Naive thymus-derived CD8-positive, alpha-beta T cell (primary cell): ENCODE measurements at places on chromosomes 2 and 18. TPM values are rescaled to one million over a fixed set of nuclear protein-coding genes. Genes with fewer than 3 reads are reported as not detected.

DNA sequence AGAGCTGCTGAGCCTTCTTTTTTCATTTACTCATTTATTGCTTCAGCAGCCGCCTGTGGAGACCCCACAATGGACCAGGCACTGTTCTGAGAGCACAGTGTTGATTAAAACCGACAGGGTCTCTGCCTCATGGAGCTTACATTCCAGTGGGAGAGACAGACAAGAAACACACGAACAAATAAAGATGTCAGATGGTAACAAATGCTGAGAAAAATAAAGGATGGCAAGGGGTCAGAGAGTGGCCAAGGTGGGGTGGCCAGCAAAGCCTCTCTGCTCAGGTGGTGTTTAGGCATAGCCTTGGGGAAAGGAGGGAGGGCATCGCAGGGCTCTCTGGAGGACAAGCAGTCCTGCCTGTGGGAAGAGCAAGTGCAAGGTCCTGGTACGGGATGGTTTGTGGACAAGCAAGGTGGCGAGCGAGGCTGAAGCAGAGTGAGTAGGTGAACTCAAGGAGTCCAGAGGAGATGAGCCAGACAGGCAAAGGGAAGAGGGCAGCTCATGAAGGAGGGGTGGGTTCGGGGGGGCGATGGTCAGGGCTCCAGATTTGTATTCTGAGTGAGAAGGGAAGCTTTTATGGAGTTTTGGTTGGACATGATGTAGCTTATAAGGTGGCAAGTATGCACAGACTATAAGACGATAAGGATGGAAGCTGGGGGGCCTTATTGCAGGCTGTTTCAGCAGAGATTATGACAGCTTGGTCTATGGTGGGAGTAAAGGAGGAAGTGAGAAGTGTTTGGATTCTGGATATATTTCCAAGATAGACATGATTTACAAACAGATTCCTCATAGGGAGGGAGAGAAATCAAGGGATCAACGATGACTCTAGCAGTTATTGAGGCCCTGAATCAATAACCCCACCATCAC is 8.8 kb upstream of the ITGB6 start:
- no peak overlapping the region for H3K4me3 ChIP-seq
- peaks cover 14% of the 10 kb centered on the region for H3K4me1 ChIP-seq
- H3K27me3 ChIP-seq, result peaks cover 6% of the 10 kb centered on the region
- H3K27ac ChIP-seq, result no peak overlapping the region
- no peak for DNase-seq

- no peak for DNase-seq
- peaks cover 27% of the 10 kb centered on the region for H3K27me3 ChIP-seq
- peaks cover 29% of the 10 kb centered on the region for H3K4me1 ChIP-seq
Measured at GRCh38 chr2:120345608-120346007, 328 bp upstream of the INHBB start.

DNA sequence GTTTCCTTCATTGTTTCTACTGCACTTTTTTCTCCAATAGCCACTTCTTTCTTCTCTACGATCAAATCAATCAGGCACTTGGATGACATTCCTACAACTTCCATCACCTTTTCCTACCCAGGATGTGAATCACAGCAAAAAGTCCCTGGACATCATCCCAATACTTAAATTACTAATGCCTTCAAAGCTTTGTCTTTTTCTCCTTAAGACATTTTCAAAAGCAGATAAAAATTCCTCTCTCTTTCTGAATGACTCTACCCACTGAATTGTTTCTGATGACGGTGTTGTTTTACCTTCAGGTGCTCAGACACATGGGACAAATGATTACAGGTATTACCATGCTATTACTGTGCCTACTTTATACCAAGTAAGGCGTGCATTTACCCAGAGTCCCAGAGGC is 500.9 kb downstream of the FBXO15 start:
- H3K27ac ChIP-seq, result no peak overlapping the region
- no peaks in the 10 kb centered on the region for H3K36me3 ChIP-seq
- H3K4me3 ChIP-seq, result no peak overlapping the region
- DNase-seq, result no peak
- H3K27me3 ChIP-seq, result no peaks in the 10 kb centered on the region

DNA sequence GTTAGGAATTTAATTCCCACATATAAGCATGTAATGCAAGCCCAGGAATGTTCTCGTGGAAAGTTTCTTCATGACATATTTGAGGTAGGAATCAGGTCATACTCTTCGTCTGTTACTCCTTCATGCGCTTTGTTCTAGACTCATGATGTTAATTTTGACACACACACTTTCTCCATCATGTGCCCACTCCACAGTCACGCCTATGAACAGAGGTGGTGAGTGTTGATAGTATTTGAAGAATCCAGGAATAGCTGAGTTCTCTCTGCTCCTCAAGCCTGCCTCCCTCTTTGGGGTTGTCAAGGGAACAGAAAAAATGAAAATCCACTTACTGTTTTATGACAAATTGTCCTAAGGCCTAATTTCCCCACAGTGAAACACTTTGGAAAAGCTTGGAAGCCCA is 117.3 kb upstream of the SERPINE2 start:
- H3K27me3 ChIP-seq, result peaks cover 3% of the 10 kb centered on the region
- H3K4me1 ChIP-seq, result no peaks in the 10 kb centered on the region
- H3K36me3 ChIP-seq, result no peaks in the 10 kb centered on the region
- DNase-seq, result no peak
- no peak overlapping the region for H3K4me3 ChIP-seq
- H3K27ac ChIP-seq, result no peak overlapping the region

GRCh38 chr2:178536037-178536436 is 55.8 kb downstream of the PLEKHA3 start:
- H3K4me1 ChIP-seq, result peaks cover 8% of the 10 kb centered on the region
- no peak overlapping the region for H3K4me3 ChIP-seq
- peaks cover 25% of the 10 kb centered on the region for H3K36me3 ChIP-seq
- no peaks in the 10 kb centered on the region for H3K27me3 ChIP-seq
- no peak for DNase-seq

DNA sequence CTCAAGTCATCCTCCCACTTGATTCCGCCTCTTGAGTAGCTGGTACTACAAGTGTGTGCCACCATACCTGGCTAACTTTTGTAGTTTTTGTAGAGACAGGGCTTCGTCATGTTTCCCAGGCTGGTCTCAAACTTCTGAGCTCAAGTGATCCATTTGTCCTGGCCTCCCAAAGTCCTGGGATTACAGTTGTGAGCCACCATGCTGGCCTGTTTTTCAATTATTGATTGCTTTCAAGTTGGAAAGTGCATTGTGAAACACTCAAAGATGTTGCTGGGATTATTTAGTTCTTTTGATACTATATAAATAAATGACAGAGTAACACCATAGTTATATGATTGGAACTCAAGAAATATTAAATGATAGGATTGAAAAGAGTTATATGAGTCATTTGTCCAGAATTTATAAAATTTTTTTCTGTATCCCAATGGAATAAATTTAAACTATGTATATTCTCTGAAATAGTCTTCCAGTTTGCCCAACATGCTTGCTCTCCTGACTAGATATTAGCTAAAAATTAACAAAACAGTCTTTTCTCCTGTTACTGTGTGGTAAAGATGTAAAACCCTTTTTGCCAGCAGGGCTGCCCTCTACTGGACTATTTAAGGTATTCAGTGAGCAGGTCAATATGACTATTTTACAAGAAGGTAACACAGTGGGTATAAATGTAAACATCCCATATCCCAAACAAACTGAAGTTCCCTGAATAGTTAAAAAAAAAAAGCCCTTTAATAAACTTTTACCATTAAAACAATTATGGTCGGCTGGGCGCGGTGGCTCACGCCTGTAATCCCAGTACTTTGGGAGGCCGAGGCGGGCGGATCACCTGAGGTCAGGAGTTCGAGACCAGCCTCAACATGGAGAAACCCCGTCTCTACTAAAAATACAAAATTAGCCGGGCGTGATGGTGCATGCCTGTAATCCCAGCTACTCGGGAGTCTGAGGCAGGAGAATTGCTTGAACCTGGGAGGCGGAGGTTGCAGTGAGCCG is 42.7 kb downstream of the ACSL3 start:
- peaks cover 4% of the 10 kb centered on the region for H3K36me3 ChIP-seq
- H3K27me3 ChIP-seq, result no peaks in the 10 kb centered on the region
- no peak overlapping the region for H3K4me3 ChIP-seq
- H3K27ac ChIP-seq, result no peak overlapping the region

GRCh38 chr2:25614711-25615110 is 58.7 kb downstream of the DTNB start:
- no peaks in the 10 kb centered on the region for H3K27me3 ChIP-seq
- peaks cover 2% of the 10 kb centered on the region for H3K36me3 ChIP-seq

GRCh38 chr2:18271370-18272147 is 288.9 kb downstream of the RDH14 start:
- no peaks in the 10 kb centered on the region for H3K36me3 ChIP-seq
- no peaks in the 10 kb centered on the region for H3K27me3 ChIP-seq
- no peak overlapping the region for H3K27ac ChIP-seq
- H3K4me1 ChIP-seq, result no peaks in the 10 kb centered on the region
- no peak for DNase-seq
- H3K4me3 ChIP-seq, result no peak overlapping the region

DNA sequence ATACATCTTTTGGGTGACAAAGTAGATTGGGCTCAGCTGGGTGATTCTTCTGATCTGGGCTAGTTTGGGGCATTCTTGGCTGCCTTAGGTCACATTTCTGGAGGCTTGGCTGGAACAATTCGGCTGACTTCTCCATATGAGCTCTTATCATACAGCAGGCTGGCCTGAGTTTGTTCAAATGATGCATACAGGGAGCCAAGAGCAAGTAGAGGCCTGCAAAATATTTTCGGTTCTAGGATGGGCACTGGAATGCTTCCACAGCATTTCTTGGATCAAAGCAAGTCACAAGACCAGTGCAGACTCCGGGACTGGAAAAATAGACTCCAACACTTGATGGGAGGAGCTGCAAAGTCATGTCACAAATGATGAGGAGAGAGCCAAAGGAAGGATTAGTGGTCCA is 98.4 kb downstream of the SCG2 start:
- H3K36me3 ChIP-seq, result no peaks in the 10 kb centered on the region
- DNase-seq, result no peak
- no peak overlapping the region for H3K27ac ChIP-seq

- no peak overlapping the region for H3K4me3 ChIP-seq
- H3K36me3 ChIP-seq, result no peaks in the 10 kb centered on the region
Measured at GRCh38 chr18:9792565-9793245, 84.6 kb downstream of the RAB31 start.

- peaks cover 2% of the 10 kb centered on the region for H3K27me3 ChIP-seq
- H3K27ac ChIP-seq, result no peak overlapping the region
- no peaks in the 10 kb centered on the region for H3K4me1 ChIP-seq
- no peak overlapping the region for H3K4me3 ChIP-seq
- no peaks in the 10 kb centered on the region for H3K36me3 ChIP-seq
- no peak for DNase-seq
Measured at GRCh38 chr2:221997100-221997499, 301.7 kb downstream of the PAX3 start.

GRCh38 chr18:3170441-3171161 is 49.2 kb downstream of the MYOM1 start:
- H3K4me1 ChIP-seq, result no peaks in the 10 kb centered on the region
- H3K4me3 ChIP-seq, result no peak overlapping the region
- no peak overlapping the region for H3K27ac ChIP-seq
- H3K36me3 ChIP-seq, result peaks cover 9% of the 10 kb centered on the region
- H3K27me3 ChIP-seq, result no peaks in the 10 kb centered on the region
- no peak for DNase-seq

- H3K36me3 ChIP-seq, result no peaks in the 10 kb centered on the region
- H3K27me3 ChIP-seq, result peaks cover 4% of the 10 kb centered on the region
- no peaks in the 10 kb centered on the region for H3K4me1 ChIP-seq
- DNase-seq, result no peak
Measured at GRCh38 chr2:217953011-217953481, 49.7 kb downstream of the TNS1 start.

DNA sequence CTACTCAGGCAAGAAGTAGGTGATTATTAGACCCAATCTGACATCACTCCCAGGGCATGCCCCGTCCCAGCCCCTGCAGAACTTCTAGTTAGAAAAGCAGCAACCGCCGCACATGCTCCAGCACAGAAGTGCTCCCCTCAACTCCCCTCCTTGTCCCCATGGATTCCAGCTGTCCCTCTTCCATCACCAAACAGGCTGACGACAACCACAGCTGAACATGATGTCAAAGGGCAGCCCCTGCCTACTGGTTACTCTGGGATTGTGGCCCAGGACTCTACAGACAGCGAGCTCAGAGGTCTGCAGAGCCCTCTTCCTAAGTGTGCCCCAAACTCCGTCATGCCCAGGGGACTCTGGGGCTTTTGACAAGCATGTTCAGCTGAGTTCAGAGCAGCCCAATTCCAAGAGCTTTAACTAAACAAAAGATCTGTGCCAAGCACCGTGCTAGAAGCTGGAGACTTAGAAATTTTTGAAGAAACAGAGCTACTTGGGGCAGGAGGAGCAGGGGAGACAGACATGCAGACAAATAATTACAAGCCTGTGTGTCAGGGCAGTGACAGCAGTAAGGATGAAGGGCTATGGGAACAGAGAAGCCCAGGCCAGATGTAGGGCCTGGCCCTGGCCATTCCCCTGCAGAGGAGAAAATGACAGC is 148.1 kb downstream of the BCL11A start:
- H3K4me1 ChIP-seq, result peaks cover 4% of the 10 kb centered on the region
- H3K27ac ChIP-seq, result no peak overlapping the region
- H3K36me3 ChIP-seq, result no peaks in the 10 kb centered on the region
- DNase-seq, result no peak
- peaks cover 23% of the 10 kb centered on the region for H3K27me3 ChIP-seq
- no peak overlapping the region for H3K4me3 ChIP-seq

GRCh38 chr2:26752656-26753055 is 11.4 kb upstream of the SLC35F6 start:
- H3K4me1 ChIP-seq, result peaks cover 2% of the 10 kb centered on the region
- no peaks in the 10 kb centered on the region for H3K36me3 ChIP-seq
- no peak overlapping the region for H3K4me3 ChIP-seq
- H3K27ac ChIP-seq, result no peak overlapping the region

DNA sequence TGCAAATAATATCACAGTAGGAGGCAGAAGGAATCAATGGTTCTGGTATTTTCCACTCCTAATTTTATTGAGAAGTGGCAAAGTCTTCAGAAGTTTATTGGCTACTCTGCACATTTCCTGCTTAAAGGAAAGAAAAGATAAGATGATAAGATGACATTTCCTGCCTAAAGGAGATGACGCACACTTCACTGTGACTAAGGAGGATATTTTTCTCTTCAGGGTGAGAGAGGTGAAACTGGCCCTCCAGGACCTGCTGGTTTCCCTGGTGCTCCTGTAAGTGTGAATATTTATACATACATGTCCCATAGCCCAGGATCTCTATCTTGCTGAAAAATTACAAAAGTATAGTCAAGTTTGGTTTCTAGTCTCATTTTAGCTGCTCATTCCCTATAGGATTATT is 27.9 kb downstream of the COL3A1 start:
- no peaks in the 10 kb centered on the region for H3K4me1 ChIP-seq
- no peak for DNase-seq
- H3K36me3 ChIP-seq, result no peaks in the 10 kb centered on the region
- H3K4me3 ChIP-seq, result no peak overlapping the region
- no peaks in the 10 kb centered on the region for H3K27me3 ChIP-seq

- no peak for DNase-seq
- no peaks in the 10 kb centered on the region for H3K36me3 ChIP-seq
- H3K4me1 ChIP-seq, result no peaks in the 10 kb centered on the region
- H3K27me3 ChIP-seq, result peaks cover 3% of the 10 kb centered on the region
- H3K4me3 ChIP-seq, result no peak overlapping the region
Measured at GRCh38 chr2:15748736-15749323, 157.2 kb downstream of the DDX1 start.

- peaks cover 5% of the 10 kb centered on the region for H3K36me3 ChIP-seq
- H3K27me3 ChIP-seq, result no peaks in the 10 kb centered on the region
- peak overlapping the region; percentile 96 for H3K27ac ChIP-seq
- H3K4me3 ChIP-seq, result peak overlapping the region; percentile 72
- peaks cover 95% of the 10 kb centered on the region for H3K4me1 ChIP-seq
Measured at GRCh38 chr2:54577035-54577434, 120.9 kb downstream of the SPTBN1 start.

The SERPINB3 gene
- polyA plus RNA-seq, result not detected

The TNFAIP6 gene
- not detected for polyA plus RNA-seq

The MPPE1 gene
- 37.1 TPM for polyA plus RNA-seq

The TMEM200C gene
- polyA plus RNA-seq, result not detected

The IL36G gene
- polyA plus RNA-seq, result not detected

The CFAP53 gene
- polyA plus RNA-seq, result 0.31 TPM

The KATNAL2 gene
- 0.72 TPM for polyA plus RNA-seq

The AFF3 gene
- 2.8 TPM for polyA plus RNA-seq

The UBR3 gene
- polyA plus RNA-seq, result 7.5 TPM
